ENCODE measurements at places on chromosomes 3 and 15.

- no peak for DNase-seq
Measured at GRCh38 chr15:70374096-70374495, 276.4 kb upstream of the TLE3 start.

DNA sequence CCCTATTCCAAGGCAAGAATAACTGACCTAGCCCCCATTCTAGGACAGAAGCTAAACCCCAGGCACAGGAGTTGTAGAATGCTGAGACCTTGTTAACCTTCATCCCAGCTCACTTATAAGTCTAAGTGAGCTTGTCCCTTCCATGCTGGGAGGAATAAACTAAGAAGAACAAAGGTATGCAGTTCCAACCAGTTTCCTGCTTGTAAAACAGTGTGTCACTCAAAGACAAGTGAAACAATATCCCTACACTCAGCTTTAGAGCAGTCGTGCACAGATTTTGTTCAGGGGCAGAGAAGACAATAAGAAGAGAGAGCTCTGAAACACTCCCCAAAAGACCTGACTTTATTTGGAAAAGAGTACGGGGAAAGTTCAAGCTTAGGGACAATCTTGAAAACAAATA, 292.1 kb downstream of the CGGBP1 start:
- no peak for DNase-seq

DNA sequence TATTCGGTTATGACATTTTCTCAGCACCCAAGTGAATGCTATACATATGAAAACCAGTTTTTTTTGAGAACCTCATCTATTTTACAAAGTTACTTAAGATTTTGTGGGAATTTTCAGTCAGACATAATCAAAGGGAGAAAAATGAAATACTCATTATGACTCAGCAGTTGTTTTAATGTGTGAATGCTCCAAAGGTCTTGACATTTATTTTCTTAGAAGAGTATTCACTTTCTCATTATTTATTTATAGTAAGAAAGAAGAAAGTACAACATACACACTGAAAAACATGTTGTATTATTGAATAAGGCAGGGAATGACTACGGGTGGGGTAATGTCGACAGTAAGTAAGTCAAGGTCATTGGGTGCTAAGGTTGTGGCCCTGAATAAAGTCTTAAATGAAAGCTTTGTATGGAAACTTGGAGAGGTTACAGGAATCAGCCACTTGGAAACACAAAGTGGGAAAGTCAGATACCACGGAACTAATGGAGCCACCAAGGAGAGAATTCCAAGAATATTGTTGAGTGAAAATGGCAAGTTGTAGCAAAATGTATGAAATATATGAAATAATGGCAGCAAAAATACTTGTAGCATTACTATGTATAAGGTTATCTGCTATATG, 844.5 kb downstream of the TBL1XR1 start:
- DNase-seq: no peak

- no peak for DNase-seq
Measured at GRCh38 chr3:150844484-150844883, 60.8 kb downstream of the MINDY4B start.
